Effector CD8-positive, alpha-beta T cell (primary cell): ENCODE measurements at places on chromosomes 6 and 20.

DNA sequence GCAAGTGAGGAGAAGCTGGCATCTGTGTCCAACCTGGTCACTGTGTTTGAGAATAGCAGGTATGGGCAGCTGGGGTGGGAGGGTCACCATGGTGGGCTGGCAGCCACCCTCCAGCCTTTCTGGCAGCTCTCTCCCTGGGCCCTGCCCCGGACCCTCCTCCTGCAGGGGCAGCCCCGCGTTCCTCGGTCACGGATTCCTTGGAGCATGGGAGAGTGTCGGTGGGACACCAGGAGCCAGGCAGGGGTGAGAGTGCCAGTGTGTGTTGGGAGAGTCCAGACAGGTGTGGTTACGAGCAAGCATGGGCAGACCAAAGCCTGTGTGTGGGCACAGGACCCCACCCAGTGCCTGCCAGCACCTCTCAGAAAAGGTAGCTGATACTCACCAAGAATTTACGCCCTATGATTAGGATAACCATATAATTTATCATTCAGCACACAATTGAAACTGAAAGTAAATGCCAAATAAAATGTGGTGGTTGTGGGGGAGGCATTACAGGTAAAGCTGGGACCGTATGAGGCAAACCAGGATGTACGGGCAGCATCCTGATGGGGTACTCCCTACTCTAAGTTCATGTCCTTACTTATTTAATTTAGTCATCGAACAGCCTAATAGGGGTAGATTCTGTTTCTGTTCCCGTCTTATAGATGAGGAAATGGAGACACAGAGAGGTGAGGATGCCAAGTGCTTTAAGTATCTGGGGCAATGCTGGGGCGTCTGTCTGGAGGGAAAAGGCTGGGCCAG lies 542 bp downstream of the FGD2 start:
- no peak for DNase-seq

- DNase-seq, result no peak
Observed at GRCh38 chr6:155578251-155578650, 122.6 kb upstream of the NOX3 start.

GRCh38 chr20:7362601-7363000 lies 577.7 kb downstream of the HAO1 start:
- DNase-seq, result no peak

- no peak for DNase-seq
Observed at GRCh38 chr20:52760791-52761190, 211.4 kb upstream of the TSHZ2 start.

DNA sequence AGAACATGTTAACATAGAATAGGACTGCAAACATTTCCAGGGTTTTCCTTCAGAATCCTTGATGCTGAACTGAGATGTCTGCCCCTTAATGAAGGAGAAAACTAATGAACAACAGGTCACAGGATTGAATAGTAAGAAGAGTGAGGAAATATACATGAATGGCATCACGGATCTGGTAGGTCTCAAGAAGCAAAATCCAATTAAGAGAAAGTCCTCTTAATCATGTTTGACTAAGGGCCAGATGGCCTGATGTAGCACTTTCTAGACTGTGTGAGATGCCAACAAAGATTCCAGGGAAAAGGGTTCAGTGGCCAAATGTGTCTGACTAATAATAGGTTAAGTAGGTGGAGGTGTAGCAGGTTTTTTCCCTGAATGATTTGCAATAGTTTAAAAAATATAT lies 13.7 kb upstream of the SHPRH start:
- no peak for DNase-seq

- DNase-seq, result no peak
Observed at GRCh38 chr6:37793067-37793466, 26.5 kb upstream of the ZFAND3 start.

- no peak for DNase-seq
Observed at GRCh38 chr20:47917549-47918070, 132.3 kb upstream of the SULF2 start.

- no peak for DNase-seq
Observed at GRCh38 chr6:159981403-159982245, 12.7 kb downstream of the IGF2R start.

DNA sequence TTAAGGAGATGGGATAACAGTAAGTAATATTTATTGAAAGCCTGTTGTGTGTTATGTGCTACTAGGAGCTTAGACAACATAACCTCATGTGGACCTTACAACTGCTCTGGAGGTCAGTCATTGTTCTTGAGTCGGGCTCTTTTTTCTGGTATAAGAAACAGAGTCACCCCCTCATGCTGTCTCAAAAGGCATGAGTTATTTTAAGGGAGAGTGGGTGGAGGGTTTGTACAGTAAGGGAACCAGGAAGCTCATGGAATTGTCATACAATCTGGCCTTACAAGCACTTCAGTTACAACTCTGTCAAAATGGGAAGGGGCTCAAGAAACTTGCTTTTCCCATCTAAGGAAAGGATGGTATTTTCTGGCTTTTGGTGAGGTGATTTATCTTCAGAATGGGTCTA lies 16.5 kb upstream of the DSE start:
- no peak for DNase-seq

GRCh38 chr20:50372770-50373088 lies 137.5 kb upstream of the PTPN1 start:
- no peak for DNase-seq
